ENCODE measurements at places on chromosomes 7 and 10. TPM values are rescaled to one million over a fixed set of nuclear protein-coding genes. Genes with fewer than 3 reads are reported as not detected.

Gene CFTR
- not detected for total RNA-seq

Gene C10orf67
- 0.15 TPM for total RNA-seq

DNA sequence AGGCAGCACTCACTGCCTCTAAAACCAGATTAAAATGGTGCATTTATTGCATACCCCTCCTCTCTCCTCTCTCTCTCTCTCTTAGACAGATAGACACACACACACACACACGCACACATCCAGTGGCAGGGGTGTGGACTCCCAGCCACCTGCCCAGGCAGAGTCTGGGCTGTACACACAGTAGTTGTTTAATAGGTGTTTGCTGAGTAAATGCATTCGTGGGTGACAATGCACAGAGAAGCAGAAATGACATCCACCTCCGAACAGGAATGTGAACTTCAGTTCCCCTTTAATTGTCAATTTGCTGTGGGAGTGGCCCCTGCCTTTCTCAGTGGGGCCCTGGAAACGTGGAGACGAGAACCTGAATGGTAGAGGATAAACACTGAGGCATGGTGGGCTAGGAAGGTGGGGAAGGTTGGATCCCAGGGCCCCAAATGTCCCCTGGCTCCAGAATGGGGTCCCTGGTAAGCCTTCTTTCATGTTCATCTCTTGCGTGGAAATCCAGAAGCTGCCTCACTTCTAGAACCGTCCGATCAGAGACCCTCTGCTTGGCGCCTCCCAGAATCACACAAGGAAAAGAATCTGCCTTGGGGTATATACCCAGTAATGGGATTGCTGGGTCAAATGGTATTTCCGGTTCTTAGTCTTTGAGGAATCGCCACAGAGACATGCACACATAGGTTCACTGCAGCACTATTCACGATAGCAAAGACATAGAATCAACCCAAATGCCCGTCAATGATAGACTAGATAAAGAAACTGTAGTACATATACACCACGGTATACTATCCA is 58.5 kb upstream of the ECHDC3 start:
- peak; percentile 1 for DNase-seq
- H3K4me1 ChIP-seq: peaks cover 47% of the 10 kb centered on the region
- H3K4me3 ChIP-seq: no peak overlapping the region
- no peaks in the 10 kb centered on the region for H3K36me3 ChIP-seq

GRCh38 chr7:138979226-138979979 is 1.8 kb downstream of the KIAA1549 start:
- peaks cover 22% of the 10 kb centered on the region for H3K4me1 ChIP-seq
- no peaks in the 10 kb centered on the region for H3K27me3 ChIP-seq
- peak; percentile 57 for DNase-seq
- peak overlapping the region; percentile 90 for H3K4me3 ChIP-seq

DNA sequence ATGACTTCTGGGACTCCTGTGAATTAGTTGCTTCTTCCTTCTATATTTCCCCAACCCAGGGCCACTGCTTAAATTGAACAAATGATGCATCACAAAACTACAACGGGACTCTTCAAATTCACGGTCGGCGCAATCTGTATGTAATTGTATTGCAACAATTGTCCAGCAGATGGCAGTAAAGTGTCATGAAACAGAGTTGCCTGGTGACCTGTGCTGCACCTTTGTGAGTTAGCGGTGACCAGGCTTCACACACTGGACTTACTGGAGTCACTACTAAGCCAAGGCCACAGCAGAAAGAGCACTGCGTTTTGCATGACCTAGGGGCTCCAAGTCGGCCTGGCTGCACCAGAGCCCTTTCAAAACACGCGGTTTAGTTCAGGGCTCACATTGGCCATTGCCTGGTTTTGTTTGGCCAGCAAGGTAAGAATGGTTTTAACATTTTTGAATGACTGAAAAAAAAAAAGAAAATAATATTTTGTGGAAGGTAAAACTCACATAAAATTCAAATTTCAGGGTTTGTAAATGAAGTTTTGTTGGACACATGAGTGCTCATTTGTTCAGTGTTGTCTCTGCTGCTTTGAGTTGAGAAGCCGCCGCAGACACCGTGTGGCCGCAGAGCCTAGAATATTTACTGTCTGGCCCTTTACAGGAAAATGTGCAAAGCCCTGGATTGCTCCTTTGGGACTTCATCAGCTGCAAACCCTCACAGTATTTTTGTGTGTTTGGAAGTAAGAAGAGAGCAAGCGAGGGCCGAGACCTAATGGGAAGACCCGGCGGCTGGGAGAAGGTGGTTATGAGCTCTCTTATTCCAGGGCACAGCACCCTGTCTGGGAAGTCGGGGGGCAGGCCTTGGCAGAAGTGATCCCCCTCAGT is 23.2 kb upstream of the ZNF32 start:
- H3K27ac ChIP-seq: no peak overlapping the region
- no peaks in the 10 kb centered on the region for H3K36me3 ChIP-seq
- peaks cover 26% of the 10 kb centered on the region for H3K27me3 ChIP-seq

GRCh38 chr7:140062118-140062527 is 628 bp downstream of the PARP12 start:
- peak overlapping the region; percentile 95 for H3K27ac ChIP-seq
- peaks cover 6% of the 10 kb centered on the region for H3K36me3 ChIP-seq
- H3K27me3 ChIP-seq: no peaks in the 10 kb centered on the region
- H3K4me1 ChIP-seq: peaks cover 41% of the 10 kb centered on the region
- peak overlapping the region; percentile 80 for H3K4me3 ChIP-seq

DNA sequence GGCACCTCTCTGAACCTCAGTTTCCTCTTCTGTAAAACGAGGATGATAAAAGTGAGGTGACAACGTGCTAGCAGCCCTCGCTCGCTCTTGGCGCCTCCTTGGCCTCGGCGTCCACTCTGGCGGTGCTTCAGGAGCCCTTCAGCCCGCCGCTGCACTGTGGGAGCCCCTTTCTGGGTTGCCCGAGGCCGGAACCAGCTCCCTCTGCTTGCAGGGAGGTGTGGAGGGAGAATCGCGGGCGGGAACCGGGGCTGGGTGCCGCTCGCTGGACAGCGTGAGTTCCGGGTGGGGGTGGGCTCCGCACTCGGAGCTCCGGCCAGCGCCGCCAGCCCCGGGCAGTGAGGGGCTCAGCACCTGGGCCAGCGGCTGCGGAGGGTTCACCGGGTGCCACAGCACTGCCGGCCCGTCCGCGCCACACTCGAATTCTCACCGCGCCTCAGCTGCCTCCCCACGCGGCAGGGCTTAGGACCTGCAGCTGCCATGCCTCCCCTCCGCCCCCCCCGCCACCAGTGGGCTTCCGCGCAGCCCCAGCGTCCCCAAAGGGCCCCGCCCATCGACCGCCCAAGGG is 24.3 kb upstream of the ACSL5 start:
- H3K4me3 ChIP-seq: no peak overlapping the region
- H3K36me3 ChIP-seq: no peaks in the 10 kb centered on the region
- no peaks in the 10 kb centered on the region for H3K4me1 ChIP-seq
- no peak overlapping the region for H3K27ac ChIP-seq
- DNase-seq: no peak
- no peaks in the 10 kb centered on the region for H3K27me3 ChIP-seq

DNA sequence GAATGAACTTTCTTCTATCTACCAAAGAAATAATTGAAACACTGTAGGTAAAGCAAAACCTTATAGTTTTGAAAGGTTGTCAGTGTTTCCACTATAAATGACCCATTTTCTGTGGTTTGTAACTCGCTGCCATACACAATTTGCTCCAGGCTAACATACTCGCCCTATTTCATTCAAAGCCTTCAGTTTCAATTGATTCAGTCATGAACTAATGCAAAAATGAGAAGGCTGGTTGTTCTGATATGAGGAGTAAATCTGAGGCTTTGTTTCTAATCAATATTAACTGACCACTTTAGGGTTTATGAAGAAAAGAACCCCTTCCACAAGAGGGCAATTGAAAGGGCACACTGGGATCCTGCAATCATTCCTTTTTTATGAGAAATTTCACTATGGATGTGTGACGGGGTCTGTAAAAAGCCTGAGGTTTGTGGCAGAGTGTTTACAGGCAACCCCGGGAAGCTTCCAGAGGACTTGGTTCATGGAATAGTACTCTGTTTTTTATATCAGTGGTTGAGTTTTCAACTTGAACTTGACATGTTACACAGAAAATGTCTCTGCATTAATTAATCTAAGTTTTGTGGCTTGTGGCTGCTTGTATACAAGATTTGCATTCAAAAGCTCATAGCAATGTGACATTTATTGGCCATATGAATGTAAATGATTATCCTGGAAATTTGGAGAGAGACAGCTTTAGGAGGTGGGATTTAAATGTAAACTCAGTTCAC is 133.2 kb downstream of the NRP1 start:
- DNase-seq: peak; percentile 55
- peak overlapping the region; percentile 1 for H3K27ac ChIP-seq
- peaks cover 84% of the 10 kb centered on the region for H3K36me3 ChIP-seq
- H3K4me1 ChIP-seq: peaks cover 43% of the 10 kb centered on the region
- no peaks in the 10 kb centered on the region for H3K27me3 ChIP-seq
